ENCODE measurements at places on chromosomes 4 and X.
A peak's percentile ranks its signal among the peaks of the same experiment; 100 is the strongest.

- H3K4me3 ChIP-seq, result no peak overlapping the region
- H3K36me3 ChIP-seq, result no peaks in the 10 kb centered on the region
- DNase-seq, result no peak
- H3K4me1 ChIP-seq, result no peaks in the 10 kb centered on the region
These were observed 95.6 kb downstream of the TMA16 start for GRCh38 chr4:163590103-163590502.

- no peak overlapping the region for H3K27ac ChIP-seq
- DNase-seq, result no peak
- H3K27me3 ChIP-seq, result no peaks in the 10 kb centered on the region
- peaks cover 18% of the 10 kb centered on the region for H3K4me1 ChIP-seq
- H3K4me3 ChIP-seq, result no peak overlapping the region
These were observed 39.6 kb downstream of the RPS6KA3 start for GRCh38 chrX:20227116-20227515.

- no peak overlapping the region for H3K4me3 ChIP-seq
- no peak overlapping the region for H3K27ac ChIP-seq
- no peaks in the 10 kb centered on the region for H3K36me3 ChIP-seq
These were observed 133.8 kb downstream of the PDGFC start for GRCh38 chr4:156837625-156838345.

DNA sequence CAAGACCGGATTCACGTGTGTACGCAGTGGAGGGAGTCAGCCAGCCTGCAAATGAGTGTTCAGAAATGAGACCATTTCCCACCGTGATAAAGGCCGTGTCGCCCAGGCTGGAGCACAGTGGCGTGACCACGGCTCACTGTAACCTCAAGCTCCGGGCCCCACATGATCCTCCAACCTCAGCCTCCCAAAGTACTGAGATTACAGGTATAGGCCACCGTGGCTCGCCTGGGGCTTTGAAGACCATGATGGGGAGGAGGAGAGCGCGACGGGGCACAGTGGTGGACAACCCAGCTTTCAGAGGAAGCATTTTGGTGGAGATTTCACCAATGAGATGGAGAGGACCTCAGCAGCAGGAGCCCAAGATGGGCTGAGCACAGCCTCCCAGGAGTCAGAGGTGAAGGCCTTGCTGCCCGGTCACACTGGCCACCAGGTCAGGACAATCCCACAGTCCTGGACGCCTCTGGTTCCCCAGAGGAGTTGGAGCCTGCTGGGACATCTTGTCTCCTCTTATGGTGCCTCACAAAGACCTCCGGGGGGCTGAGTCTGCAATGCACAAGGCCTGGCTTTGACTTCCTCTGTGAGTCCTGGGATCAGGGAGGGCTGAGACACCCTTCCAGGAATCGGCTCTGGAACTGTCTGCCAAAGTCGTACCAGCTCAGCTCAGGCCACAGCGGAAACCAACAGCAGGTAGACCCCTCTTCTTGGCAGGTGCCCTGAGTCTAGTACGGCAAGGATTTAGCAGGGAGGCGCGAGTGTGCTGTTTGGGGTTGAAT is 22.4 kb upstream of the MXD4 start:
- no peak overlapping the region for H3K4me3 ChIP-seq
- peaks cover 42% of the 10 kb centered on the region for H3K4me1 ChIP-seq
- H3K27ac ChIP-seq, result peak overlapping the region; percentile 30
- H3K27me3 ChIP-seq, result no peaks in the 10 kb centered on the region
- DNase-seq, result no peak

- peaks cover 9% of the 10 kb centered on the region for H3K27me3 ChIP-seq
- DNase-seq, result no peak
- H3K4me1 ChIP-seq, result no peaks in the 10 kb centered on the region
- H3K4me3 ChIP-seq, result no peak overlapping the region
These were observed 76.2 kb upstream of the GRXCR1 start for GRCh38 chr4:42816189-42816879.

- no peaks in the 10 kb centered on the region for H3K4me1 ChIP-seq
- H3K4me3 ChIP-seq, result no peak overlapping the region
- H3K36me3 ChIP-seq, result no peaks in the 10 kb centered on the region
- DNase-seq, result no peak
These were observed 1191.0 kb upstream of the AGA start for GRCh38 chr4:178633263-178633662.

- H3K27me3 ChIP-seq, result no peaks in the 10 kb centered on the region
- no peak overlapping the region for H3K27ac ChIP-seq
- H3K36me3 ChIP-seq, result peaks cover 34% of the 10 kb centered on the region
- no peak overlapping the region for H3K4me3 ChIP-seq
- DNase-seq, result no peak
These were observed 15.8 kb downstream of the CAMK2D start for GRCh38 chr4:113745711-113746110.

DNA sequence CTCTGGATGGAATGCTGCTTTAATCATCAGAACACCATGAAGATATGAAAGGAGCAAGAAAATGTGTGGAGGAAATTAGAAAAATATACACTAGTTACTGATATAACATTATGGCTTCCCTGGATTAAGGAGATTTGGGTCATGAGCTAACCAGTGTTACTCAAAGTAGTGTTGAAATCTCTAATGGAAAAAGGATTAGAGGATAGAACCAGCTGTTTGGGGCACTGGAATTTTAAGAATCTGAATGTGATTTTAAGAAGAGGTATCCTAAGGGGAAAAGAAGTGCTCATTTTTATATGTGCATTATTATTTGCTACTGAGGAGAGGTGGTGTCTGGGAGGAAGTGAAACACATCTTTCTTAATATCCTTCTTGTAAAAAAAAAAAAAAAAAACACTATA is 164.1 kb upstream of the PPARGC1A start:
- no peak for DNase-seq
- H3K27me3 ChIP-seq, result no peaks in the 10 kb centered on the region
- no peak overlapping the region for H3K4me3 ChIP-seq

Data from activated CD8-positive, alpha-beta T cell treated with anti-CD3 and anti-CD28 coated beads, Interleukin-2, amount 10 ng/mL, durations not matched to agents 7 days and 5 days (primary cell).